MCF 10A (cell line): ENCODE measurements at places on chromosomes 11 and 22.

- no peak overlapping the region for H3K4me3 ChIP-seq
- no peaks in the 10 kb centered on the region for H3K27me3 ChIP-seq
- H3K27ac ChIP-seq = no peak overlapping the region
- peaks cover 40% of the 10 kb centered on the region for H3K36me3 ChIP-seq
These were observed 115.5 kb downstream of the TEAD1 start for GRCh38 chr11:12789596-12790215.

DNA sequence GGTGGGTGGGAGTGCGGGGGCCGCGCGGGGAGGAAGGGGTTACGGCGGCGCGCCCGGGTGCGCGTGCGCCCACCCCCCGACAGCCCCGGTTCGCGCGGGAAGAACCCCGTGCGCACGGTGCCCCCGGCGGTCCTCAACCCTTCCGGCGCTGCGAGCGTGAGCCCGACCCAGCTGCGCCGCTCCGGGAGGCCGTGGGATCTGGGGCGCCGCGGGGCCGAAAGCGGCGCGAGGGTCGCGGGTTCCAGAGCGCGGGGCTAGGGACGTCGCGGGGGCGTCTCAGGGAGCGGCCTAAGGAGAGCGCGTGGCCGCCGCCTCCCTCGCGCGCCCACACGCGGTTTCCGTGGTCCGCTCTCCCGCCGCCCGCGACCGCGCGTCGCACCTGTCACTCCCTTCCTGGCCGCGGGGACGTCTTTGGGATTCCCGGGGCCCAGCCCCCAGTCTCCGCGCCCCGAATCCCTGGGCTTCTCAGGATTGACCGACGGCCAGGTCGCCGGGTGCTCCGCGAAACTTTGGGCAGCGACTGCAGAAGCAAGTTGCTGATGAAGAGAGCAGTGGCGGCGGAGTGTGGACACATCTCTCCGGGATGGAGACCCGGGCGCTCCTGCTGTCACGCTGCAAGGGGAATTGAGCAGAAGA, 582 bp downstream of the SREBF2 start:
- DNase-seq = peak; percentile 38
- H3K27ac ChIP-seq = peak overlapping the region; percentile 98

DNA sequence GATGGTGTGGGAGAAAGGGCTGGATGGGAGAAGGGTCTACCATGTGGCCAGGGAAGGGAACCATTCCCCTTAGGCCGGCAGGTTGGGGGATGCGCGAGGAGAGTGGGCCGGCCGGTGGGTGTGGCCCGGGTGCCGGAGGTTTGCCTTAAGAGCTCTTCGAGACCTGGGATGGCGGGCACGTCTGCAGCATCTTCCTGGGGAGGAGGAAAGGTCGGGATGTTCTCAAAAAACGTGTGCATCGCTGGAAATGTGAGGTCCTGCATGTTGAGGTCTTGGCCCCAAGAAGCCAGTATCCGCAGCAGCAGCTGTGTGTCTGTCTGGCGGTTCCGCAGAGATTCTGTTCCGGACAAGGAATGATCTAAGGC, 1.4 kb downstream of the NAV2 start:
- no peaks in the 10 kb centered on the region for H3K36me3 ChIP-seq
- H3K27ac ChIP-seq = peak overlapping the region; percentile 67
- DNase-seq = peak; percentile 39
- peak overlapping the region; percentile 85 for H3K4me3 ChIP-seq
- peaks cover 35% of the 10 kb centered on the region for H3K4me1 ChIP-seq
- no peaks in the 10 kb centered on the region for H3K27me3 ChIP-seq

DNA sequence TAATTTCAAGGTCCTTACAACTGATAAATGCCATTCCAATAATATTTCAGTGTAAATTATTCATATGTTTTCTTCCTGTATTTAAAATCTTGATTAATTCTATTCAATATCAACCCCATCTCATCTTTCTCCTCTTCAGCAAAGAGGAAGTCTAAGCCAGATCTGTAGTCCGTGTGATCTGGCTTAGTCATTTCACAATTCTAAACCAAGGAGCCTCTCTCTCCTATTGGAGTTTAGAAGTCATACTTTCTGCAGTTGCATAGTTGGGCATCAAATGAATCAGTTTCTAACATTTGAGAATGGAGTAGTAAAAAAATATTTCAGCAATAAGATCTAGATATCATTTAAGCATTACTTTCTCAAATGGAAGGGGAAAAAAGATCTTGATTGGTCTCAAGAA, 354.9 kb downstream of the JRKL start:
- H3K27me3 ChIP-seq = no peaks in the 10 kb centered on the region
- no peak overlapping the region for H3K4me3 ChIP-seq
- no peaks in the 10 kb centered on the region for H3K36me3 ChIP-seq
- H3K4me1 ChIP-seq = peaks cover 22% of the 10 kb centered on the region
- DNase-seq = no peak

GRCh38 chr11:108596701-108597100, 3.1 kb upstream of the EXPH5 start:
- H3K27ac ChIP-seq = no peak overlapping the region
- no peaks in the 10 kb centered on the region for H3K27me3 ChIP-seq
- no peak for DNase-seq
- peaks cover 17% of the 10 kb centered on the region for H3K4me1 ChIP-seq
